Activated effector memory CD4-positive, alpha-beta T cell treated with anti-CD3 and anti-CD28 coated beads, Interleukin-2, amount 50 U/mL, for 16 hours (primary cell): ENCODE measurements at places on chromosomes 13 and 19.

- DNase-seq = no peak
Measured at GRCh38 chr19:4504297-4504701, 14.0 kb downstream of the PLIN4 start.

- no peak for DNase-seq
Measured at GRCh38 chr19:29889702-29890101, 52.3 kb upstream of the URI1 start.

DNA sequence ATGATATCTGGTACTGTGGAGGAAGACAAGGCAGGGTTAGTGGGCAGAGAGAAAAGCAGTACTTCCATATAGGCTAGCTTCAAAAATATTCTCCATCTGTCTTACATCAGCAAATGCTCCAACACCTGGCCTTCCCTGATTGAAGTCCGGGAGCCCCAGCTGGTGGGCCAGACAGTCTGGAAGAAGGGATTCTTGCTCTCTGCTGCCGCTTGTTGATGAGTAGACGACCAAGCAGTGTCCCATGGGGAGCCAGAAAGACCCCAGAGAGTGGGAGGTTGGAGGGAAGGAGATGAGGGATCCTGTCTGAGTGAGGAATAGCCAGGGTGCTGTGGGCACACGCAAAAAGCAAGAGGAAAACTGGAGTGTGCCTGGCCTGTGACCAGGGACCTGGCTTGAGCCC is 95.1 kb downstream of the ATP8A2 start:
- DNase-seq = no peak

DNA sequence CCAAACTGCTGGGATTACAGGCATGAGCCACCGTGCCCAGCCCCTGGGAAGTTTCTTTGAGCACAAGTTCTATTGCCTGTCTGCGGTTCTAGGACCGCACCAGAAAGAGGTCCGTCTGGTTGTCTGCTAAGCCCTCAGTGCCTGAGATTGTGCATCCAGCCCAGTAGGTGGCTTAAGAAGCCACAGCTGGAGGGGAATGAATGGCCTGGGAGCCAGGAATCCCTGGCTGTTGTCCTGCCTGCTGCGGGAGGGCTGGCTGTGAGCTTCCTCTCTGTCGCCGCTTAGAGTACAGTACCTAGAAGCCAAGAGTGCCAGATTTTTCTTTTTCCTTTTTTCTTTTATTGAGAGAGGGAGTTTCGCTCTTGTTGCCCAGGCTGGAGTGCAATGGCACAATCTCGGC is 4.2 kb upstream of the TYK2 start:
- DNase-seq = no peak

DNA sequence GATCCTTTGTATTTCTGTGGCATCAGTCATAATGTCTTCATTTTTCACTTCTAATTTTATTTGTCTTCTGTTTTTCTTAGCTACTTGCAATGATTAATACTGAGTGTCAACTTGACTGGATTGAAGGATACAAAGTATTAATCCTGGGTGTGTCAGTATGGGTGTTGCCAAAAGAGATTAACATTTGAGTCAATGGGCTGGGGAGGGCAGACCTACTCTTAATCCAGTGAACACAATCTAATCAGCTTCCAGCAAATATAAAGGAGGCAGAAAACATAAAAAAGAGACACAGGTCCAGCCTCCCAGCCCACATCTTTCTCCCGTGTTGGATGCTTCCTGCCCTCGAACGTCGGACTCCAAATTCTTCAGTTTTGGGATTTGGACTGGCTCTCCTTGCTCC is 640.9 kb upstream of the MIR17HG start:
- DNase-seq = no peak

DNA sequence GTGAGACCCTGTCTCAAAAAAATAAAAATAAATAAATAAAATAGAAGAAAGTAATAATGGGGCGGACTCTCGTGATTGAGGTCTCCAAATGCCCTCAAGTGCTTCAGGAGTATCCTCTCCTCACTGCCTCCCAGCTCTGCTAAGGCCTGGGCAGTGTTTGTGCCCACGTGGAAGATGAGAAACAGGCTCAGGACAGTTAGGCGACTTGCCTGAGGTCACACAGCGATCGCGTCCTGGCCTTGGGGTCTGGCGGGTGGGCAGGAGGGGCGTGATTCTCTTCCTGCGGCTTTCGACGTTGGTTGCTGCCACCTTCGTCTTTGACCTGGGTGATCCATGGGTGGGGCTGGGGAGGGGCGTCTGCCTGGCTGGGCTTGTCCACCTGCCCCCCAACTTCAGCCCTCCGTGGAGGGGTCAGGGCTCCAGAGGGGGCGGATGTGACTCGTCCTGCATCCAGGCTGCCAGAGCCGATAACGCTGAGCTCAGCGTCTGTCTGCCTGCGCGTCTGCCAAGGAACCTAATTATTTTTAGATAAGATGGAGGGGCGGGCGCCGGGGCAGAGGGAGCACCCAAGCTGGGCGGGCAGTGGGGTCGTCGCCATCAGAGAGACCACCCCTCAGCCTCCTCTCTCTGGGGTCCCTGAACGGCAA is 56.9 kb downstream of the NFIC start:
- no peak for DNase-seq

DNA sequence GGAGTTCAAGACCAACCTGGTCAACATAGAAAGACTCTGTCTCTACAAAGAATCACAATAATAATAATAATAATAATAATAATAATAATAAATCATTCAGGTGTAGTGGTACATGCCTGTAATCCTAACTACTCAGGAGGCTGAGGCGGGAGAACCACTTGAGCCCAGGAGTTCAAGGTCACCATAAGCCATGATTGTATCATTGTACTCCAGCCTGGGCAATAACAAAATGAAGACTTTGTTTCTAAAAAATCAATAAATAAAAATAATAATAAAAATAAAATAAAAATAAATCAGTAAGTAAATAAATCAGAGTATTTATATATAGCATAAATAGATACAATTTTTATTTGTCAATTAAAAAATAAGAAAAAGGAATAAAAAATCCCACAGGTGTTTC is 1636.4 kb downstream of the SLITRK1 start:
- DNase-seq = no peak

DNA sequence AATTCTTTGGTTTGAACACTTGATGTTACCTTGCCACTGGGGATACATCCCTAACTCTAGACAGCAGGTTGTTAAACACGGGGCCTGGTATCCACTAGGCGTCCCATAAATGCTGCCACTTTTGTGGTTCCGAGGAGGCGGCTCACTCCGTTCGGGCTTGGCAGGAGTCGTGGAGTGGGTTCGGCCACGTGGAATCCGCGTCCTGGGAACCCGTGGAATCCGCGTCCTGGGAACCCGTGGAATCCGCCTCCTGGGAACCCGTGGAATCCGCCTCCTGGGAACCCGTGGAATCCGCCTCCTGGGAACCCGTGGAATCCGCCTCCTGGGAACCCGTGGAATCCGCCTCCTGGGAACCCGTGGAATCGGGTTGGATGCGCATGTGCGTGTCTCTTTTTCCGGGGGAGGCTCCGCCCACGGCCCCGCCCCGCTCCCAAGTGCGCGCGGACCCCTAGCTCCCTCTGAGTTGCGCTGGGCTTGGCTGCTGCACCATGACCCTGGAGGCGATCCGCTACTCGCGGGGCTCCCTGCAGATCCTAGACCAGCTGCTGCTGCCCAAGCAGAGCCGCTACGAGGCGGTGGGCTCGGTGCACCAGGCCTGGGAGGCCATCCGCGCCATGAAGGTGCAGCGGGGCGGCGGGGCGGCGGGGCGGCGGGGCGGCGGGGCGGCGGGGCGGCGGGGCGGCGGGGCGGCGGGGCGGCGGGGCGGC is at the start of gene MRI1:
Gene MRI1 (plus strand): TSS at position 422 of the 707 bp plus-strand sequence. CDS start 67 bp downstream, at position 489.
- DNase-seq = peak; percentile 84

DNA sequence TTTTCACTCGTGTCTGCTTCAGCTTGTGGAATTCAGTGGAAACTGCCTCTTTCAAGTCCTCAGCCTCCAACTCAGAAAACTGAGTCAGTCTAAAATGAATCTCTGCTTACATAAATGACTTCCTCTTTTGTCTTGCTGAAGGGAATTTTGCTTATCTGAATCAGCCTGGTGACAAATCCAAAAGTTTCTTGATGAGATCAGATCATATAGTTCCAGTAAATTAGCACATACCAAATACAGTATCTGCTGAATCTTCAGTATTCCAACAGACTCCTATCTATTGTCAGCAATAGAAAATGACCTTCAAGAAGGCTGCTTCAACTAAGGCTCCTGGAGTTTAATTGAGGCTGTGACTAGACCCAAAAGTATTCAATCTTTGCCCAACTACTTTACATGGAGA is 290.0 kb downstream of the MZT1 start:
- no peak for DNase-seq

DNA sequence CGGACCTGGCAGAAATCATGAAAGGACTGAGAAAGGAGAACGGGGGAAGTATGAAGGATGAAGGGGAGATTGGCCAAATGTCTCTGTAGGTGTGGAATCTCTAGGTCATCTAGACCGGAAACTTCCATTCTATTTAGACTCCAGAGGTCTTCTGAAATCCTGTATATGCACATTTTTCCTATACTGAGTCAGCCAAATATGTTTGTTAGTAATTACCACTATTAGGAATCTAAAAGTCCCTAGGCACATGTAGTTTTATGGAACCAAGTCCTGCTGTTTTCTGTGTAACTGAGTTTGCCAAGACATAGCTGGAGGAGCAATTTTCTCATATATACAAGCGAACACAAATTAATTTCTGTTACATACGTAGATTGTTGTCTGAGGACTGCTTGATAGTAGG is 498.1 kb downstream of the GPC5 start:
- no peak for DNase-seq

DNA sequence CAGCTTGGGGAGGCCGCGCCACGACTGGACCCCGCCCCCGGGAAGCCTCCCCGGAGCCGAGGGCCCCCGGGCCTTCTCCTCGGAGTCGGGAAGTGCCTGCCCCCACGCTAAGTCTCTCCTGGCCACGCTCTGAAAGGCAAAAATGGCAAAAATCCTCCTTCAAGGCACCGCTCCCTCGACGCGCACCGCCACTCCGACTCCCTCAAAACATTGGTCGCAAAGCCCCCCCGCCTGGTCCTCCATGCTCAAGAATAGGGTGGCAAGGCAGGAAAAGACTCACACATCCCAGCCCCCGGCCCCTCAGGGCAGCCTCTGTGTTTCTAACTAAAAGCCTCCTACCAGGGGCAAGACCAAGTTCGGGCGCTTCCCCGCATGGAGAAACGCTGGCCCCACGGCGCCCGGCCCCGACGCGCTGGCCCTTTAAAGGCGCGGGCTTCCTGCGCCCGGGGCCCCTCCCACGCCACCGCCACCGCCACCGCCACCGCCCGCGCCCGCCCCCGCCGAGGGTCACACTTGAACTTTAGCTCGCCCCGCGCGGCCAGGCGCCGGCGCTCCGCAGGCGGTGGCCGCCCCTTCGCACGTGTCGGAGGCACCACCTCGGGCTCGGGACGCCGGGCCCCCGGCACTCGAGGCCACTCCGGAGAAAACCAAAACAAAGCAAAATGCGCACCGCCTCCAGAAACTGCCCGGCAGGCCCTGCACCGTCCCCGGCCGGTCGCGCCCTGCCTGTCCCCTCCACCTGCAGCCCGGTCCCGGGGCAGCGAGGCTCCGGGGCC is 1.9 kb downstream of the FOXO1 start:
- DNase-seq = peak; percentile 92

DNA sequence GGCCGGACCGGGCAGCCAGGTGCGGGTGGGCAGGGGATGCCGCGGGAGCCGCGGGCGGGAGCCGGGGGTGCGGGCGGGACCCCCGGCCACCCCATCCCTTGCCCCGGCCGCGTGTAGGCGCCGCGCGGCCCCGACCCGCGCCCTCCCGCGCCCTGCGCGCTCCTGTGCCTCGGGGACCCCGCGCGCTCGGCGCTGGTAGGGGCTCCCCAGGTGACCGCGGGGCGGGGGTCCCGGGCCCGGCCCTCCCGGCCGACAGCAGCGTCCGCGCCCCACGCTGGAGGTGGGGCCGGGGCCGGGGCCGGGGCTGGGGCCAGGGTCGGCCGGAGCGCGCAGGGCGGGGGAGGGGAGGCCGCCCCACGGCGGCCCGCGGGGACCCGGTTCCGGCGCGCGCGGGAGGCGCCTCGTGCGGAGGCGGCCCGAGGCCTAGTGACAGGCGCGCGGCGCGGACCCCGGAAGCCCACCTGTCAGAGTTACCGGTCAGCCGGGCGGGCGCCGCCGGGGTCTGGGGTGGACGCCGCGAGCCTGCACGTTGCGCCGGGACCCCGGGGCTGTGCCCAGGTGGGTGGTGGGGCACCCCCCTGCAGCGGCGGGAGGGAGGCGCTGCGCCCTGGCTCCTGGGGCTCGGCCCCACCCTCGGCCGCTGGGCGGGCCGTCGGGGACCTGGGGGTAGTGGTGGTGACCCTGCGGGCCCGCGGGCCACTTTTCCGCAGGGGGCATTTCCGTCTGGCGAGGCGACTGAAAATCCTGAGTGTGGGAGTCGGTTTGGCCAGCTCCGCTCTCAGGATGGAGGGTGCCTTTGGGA is 518 bp downstream of the TFDP1 start:
- DNase-seq = peak; percentile 66

GRCh38 chr19:326871-327270 is 17.7 kb downstream of the MIER2 start:
- no peak for DNase-seq

- no peak for DNase-seq
Measured at GRCh38 chr19:42071247-42071646, 1.2 kb upstream of the GRIK5 start.

DNA sequence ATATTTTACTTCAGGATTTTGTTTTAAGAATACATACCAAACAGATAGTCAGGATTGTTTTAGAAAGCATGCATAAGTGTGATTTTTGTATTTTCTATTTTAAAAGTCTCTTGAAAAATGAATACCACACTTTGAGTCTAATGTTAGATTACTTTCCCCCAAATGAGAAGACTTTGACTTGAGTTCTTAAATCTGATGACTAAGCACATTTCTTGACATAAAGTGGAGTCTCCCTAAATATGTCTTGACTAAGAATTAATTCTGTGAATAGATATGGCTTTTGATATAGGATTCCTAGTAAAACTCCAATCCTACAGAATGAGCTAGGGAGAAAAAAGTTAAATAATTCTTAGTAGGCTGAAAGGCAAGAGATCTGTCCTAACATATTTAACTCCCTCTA is 624.2 kb upstream of the SPRY2 start:
- DNase-seq = no peak

GRCh38 chr13:39538816-39539790 is 63.9 kb downstream of the LHFPL6 start:
- no peak for DNase-seq

DNA sequence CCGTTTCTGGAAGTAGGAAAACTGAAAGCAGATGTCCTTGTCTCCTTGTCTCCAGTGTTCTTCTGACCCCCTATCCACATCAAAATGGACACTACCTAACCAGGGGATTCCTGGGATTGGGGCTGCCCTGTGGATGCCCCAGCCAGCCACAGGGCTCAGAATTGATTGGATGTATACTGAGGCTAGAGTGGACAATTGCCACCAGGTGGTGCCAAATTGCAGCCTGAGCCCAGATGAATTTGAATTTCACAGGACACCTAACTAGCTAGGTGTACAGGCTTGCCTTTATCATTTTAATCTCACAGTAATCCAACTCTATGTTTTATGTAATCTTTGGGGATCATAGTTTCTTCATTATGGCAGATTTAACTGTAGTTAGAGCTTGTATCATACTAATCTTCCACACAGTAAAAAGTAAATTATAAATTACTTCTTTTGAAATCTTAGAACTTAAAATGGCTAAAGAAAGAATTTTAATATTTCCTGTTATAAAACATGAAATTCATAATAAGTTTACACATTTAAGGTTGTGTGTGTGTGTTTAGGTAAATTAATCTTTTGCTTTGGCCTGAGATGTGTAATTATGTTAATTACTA is 58.0 kb downstream of the PIBF1 start:
- peak; percentile 77 for DNase-seq

GRCh38 chr13:92649140-92649813 is 577.3 kb upstream of the GPC6 start:
- DNase-seq = no peak
